ENCODE measurements at places on chromosomes 2 and 18.

GRCh38 chr18:14928396-14928795 lies 180.4 kb downstream of the ANKRD30B start:
- no peak for DNase-seq

DNA sequence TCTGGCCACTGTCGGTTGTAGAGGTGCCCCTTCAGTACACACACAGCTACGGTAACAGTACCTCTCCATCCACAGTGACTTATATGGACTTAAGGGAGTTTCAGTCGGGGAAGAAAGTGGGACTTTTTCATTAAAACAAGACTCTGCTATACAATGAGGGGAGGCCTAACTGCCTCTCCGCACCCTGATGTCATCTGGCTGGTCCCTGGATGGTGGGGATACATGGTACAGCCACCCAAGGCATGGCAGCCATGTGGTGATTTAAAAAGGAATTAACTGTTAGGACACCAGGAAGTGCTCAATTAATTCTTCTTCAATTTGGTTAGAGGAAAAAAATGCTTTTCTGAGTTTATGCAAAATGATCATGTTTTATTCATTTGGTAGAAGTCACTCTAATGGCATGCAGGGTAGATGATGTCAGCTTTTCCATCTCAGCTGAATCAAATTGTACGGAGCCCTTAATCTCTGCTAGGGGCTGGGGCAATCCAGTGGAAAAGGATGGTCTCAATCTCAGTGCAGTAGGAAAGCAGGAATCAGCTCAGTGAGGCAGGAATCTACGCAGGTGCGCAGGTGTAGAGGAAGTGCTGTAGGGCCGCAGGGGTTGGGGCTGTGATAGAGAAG lies 243.9 kb downstream of the PRKCE start:
- no peak for DNase-seq

- no peak for DNase-seq
Observed at GRCh38 chr2:237549643-237550415, 16.5 kb upstream of the PRLH start.

DNA sequence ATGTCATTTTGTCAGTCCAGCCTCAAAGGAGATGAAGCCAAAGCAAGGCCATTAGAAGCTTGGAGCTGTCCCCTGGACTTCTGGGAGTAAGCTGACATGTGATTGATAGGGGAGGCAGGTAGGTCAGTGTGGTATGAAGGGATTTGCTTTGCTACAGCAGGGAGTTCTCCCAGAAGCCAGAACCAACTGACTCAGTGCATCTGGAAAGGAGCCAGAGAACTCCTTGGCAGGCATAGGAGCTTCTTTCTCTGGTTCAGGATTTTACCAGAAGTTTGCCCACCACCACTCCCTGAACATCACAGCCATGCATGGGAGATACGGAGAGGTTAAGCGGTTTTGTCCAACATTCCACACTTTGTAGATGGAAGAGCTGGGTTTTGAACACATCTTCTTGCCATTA lies 24.5 kb upstream of the KCNE4 start:
- no peak for DNase-seq

- no peak for DNase-seq
Observed at GRCh38 chr2:688504-689076, 11.4 kb upstream of the TMEM18 start.

GRCh38 chr18:48340560-48340959 lies 68.6 kb downstream of the ZBTB7C start:
- no peak for DNase-seq

DNA sequence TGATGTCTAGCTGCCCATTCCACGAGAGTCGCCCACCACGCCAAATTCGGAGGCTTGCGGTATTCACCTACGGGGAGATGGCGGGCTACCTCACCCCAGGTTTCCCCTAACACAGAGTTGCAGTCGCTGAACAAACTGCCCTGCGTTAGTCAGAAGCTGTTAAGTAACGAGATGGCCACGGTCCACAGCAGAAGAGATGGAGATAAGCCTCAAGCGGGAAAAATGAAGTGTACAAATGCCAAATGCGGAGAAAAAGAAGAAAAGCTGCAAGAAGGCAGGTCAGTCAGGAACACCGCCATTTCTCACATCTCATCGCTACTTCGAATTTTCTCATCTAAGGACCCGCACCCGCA lies 425 bp downstream of the ASB3 start:
- DNase-seq: no peak

- no peak for DNase-seq
Observed at GRCh38 chr2:11417946-11418585, 47.9 kb downstream of the E2F6 start.

DNA sequence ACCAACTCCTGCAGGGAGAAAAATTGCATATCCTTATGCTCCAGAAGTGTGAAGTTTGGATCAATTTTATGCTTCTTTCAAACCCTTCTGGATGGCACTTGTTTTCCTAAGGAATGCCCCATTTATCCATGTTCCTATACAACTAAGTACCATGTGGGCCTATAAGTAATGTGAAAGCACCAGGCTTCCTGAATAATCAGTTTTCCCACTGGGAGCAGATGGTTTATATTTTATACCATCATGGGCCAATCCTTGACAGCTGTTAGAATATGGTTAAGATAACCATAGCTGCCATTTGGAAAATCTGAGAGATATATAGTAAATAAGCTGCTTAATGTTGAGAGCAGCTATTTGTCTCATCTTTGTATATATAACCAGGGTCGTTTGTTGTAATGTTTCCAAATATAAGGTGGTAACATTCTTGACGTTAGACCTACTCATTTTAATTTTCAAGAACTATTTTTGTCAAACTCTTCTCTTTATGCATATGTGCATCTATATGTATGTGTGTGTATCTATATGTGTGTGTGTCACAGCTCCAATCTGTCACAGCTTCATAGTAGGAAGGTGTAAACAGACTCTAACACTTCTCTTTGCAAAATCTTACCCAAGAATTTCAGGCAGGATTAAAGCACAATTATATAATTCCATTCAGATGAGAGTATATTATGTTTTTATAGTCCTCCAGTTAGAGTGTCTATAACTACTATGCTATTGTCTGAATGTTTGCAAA lies 458.7 kb upstream of the GCFC2 start:
- no peak for DNase-seq

DNA sequence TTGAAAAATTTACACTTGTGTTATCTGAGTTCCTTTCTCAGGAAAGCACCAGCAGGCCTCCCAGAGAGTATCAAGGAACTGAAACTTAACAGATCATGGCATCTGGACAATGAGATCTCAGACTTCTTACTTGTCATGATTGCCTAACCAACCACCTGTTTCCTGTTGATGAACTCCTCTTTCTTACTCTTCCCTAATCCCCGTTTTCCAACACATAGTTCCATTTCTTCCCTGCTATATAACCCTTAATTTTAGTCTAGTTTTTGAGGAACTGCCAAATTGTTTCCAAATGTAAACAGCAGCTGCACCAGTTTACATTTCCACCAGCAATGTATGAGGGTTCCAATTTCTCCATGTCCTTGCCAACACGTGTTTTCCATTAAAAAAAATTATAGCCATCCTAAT lies 6.1 kb upstream of the FAM171B start:
- no peak for DNase-seq

- DNase-seq: no peak
Observed at GRCh38 chr2:110688594-110689091, 10.8 kb upstream of the BUB1 start.

GRCh38 chr2:134142903-134143302 lies 111.0 kb upstream of the MGAT5 start:
- DNase-seq: no peak

- DNase-seq: no peak
Observed at GRCh38 chr2:69375494-69376353, 11.3 kb downstream of the GFPT1 start.

DNA sequence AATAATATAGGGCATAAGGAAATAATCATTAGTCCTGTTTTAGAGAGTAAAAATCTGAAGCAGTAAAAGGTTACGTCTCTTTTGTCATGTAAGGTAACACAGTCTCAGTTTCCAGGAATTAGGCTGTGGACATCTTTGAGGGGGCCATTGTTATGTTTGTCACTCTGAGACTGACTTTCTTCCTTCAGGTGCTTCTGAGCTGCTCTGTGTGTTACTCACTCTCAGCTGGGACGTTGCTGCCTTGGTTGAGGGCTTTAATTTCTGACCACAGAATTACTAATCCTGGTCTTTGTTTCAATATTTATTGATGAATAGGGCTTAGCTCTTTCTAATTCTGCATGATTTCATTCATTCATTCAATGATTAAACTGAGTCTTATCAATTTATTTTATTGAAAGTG lies 55.9 kb upstream of the SLC38A11 start:
- DNase-seq: no peak

DNA sequence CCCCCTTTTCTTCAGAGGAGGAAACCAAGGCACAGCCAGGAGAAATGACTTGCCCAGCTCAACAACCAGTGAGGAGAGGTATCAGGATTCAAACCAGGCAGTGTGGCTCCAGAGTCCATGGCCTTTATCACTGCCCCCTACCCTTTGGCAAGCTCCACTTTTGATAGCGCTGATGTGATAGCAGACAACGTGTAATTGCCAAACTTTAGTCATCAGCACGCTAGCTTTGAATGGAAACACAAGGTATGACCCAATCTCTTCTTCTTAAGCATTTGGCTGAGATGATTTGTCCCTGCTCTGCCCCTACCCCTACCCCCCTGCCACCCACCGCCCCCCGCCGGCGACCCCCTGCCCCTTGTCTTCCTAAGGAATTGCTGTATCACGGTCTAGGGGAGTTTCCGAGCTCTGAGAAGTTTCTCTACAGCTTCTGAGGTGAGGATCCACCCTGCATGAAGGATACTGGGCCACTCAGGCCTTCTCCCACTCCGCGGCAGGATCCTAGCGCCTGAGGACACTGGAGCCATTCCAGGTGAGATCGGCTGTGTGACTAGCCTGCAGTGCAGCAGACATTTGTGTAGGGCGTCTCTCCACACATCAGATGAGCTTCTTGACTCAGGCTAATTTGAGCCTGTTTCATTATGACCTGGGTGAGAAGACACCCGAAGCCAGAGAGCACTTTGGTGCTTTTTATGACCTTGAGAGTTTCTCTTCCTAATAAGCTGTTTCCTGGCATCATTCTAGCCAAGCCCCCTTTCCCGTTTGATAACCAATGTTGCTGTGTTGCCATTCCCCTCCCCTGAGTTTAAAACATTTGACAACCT lies 75.1 kb upstream of the MAP4K4 start:
- DNase-seq: no peak

- no peak for DNase-seq
Observed at GRCh38 chr2:157339965-157340655, 14.5 kb upstream of the ERMN start.

GRCh38 chr2:63654959-63655358 lies 66.2 kb downstream of the MDH1 start:
- DNase-seq: no peak

GRCh38 chr2:95061601-95062183 lies 36.2 kb downstream of the MAL start:
- no peak for DNase-seq

GRCh38 chr18:44325903-44326635 lies 354.6 kb upstream of the SETBP1 start:
- DNase-seq: no peak

DNA sequence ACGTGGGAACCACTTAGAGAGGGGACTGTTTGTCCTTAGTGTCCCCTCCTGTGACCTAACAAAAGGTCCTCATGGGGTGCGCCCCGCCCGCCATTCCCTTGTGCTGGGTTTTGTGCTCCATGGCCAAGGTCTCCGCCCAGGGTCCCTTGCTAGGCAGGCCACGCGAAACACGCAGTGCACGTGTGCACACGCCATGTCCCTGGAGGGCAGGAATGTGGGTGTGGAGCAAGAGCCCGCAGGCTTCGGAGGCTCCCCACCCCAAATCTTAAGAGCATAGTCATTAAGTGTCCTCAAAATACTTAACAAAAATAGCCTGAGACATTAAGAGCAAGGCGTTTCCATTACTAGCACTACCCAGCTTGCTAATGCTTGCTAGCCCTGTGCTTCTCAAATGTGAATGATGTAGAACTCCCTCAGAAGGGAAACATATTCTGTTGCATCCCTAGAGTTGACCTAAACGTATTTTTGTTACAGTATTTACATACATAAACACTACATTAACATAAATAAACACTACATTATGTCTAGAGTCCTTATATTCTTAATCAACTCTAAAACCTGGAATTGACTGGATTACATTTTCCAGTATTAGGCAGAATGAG lies 117.6 kb upstream of the APCDD1 start:
- DNase-seq: no peak

GRCh38 chr2:148416248-148416647 lies 228.3 kb upstream of the EPC2 start:
- DNase-seq: no peak

GRCh38 chr2:149677416-149677815 lies 89.8 kb upstream of the MMADHC start:
- no peak for DNase-seq

DNA sequence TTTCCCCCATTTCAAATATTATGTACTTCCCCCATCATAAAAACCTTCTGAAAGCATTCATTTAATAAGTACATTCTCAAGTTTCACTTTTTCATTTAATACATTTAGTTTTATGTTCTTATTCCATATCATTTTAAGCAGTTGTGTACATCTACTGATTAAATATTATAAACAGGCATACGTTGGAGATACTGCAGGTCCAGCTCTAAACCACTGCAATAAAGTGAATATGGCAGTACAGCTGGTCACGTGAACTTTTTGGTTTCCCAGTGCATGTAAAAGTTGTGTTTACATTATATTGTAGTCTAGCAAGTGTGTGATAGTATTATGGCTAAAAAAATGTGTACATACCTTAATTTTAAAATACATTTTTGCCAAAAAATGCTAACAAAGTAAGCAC lies 48.7 kb downstream of the TET3 start:
- DNase-seq: no peak

GRCh38 chr2:32969444-32970162 lies 22.9 kb downstream of the LTBP1 start:
- no peak for DNase-seq

GRCh38 chr2:38534746-38535403 lies 67.9 kb downstream of the HNRNPLL start:
- no peak for DNase-seq

- no peak for DNase-seq
Observed at GRCh38 chr2:183057333-183057985, 19.2 kb upstream of the NCKAP1 start.

DNA sequence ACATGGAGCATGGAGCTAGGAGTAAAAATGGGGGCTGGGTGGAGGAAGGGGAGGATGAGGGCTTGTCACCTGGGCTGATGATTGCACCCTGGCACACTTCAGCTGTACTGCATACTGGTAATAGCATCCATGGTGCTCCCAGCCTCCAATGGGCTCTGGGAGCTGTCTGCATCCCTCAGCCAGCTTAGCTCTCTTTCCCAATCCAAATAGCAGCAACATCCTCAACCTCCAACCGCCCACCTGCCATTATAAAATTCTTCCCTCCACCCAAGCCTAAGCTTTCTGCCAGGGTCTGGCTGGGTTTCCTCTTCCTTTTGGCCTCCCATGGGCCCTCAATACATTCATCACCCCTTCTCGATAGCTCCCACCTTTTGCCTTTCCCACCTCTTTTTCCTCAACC lies 110.1 kb downstream of the LYPD1 start:
- DNase-seq: no peak

DNA sequence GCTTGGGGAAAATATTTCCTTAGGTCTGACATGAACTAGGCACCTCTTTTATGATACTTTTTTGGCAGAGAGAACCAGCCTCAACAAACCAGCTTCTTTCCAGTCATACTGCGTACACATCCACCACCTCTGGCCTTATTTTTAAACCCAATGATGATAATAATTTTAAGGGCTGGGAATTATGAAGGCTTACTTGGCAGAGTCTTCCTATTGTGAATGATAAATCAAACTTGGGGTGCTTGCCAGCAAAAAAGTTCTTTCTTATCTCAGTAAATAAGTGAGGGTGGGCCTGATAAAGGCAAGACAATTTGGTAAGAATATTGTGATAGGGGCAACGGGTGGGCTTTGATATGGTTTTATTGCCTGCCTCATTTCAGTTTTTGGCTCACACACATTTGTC lies 1230.2 kb upstream of the ZEB2 start:
- no peak for DNase-seq

Measured in stimulated activated CD8-positive, alpha-beta memory T cell treated with anti-CD3 and anti-CD28 coated beads, Interleukin-7, amount 100 ng/mL, for 1 hour (primary cell).